Activated CD4-positive, alpha-beta T cell treated with anti-CD3 and anti-CD28 coated beads, Interleukin-2, amount 50 U/mL, for 24 hours (primary cell): ENCODE measurements at places on chromosomes 2 and 18.

DNA sequence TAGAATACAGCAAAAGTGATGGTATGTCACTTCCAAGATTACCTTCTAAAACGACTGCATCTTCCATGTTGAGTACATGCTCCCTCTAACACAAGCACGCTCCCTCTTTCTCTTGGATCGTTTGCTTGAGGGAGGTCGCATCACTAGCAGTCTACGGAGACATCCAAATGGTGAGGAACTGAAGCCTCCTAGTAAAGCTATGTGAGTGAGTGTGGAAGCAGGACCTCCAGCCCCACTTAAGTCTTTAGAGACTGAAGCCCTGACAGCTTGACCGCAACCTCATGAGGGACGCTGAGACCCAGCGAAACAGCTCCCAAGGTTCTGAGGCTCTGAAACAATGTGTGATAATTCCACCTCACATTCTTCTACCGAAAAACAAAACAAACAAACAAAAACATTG lies 486.7 kb upstream of the GCFC2 start:
- DNase-seq = no peak

DNA sequence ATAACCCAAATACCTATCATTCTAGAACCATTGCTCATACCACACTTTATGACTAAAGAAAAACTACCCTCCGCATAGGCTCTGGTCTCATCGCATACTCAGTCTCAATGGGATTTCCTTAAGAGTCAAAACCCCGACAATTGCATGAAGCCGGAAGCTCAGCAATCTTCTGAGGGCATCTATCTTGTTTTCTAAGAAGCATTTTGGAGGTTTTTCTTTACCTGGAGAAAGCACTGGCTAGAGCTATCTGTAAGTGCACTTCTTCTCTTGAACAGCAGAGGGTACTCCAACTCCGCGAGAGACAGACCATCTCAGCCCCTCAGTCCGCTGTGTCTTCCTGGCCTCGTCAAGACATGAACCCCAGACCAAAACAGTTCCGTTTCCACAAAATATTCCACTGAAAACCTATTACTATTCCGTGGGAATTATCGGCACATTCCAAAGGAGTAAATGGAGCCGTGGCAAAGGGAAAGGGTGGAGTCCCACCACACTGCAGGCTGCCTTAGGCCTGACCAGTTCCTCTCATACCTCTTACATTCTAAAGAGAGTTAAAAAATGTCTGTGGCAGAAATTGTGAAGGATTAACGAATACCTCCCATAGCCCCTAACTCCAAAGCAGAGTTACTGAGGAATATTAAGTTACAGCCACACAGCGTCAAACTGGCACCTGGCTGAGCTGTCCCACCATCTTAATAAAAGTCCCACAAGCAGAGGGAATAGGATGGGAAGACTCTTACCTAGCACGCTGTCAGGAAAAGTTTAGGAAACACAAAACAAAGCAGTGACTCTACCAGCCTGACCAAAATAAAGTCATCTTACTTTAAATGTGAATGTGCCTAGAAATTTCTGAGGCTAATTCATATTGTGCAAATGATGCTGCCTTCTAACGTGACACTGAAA lies 325.6 kb upstream of the VRK2 start:
- no peak for DNase-seq

- DNase-seq = no peak
Measured at GRCh38 chr2:121191191-121192170, 93.5 kb downstream of the TFCP2L1 start.

DNA sequence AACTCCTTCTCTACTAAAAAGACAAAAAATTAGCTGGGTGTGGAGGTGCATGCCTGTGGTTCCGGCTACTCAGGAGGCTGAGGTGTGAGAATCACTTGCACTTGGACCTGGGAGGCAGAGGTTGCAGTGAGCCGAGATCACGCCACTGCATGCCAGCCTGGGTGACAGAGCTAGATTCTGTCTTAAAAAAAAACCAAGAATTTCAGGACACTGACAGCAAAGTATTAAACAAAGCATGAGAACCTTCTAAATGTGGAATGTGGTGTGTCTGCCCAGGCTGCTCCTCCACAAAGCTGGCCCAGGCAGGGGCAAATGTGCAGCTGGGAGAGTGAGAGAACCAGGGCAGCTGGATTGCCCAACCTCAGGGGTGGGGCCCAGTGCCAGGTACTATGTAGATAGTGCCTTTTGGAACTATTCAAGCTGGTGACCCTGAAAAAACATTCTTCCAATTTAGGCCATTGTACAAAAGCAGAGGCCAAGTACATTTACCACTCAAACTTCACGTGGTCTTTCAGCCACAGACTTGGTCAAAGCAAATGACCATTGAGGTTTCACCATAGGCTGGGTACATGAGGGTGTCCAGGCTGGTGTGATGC lies 6.7 kb upstream of the UGT1A5 start:
- DNase-seq = no peak

GRCh38 chr2:188786368-188786841 lies 187.8 kb upstream of the COL3A1 start:
- no peak for DNase-seq

DNA sequence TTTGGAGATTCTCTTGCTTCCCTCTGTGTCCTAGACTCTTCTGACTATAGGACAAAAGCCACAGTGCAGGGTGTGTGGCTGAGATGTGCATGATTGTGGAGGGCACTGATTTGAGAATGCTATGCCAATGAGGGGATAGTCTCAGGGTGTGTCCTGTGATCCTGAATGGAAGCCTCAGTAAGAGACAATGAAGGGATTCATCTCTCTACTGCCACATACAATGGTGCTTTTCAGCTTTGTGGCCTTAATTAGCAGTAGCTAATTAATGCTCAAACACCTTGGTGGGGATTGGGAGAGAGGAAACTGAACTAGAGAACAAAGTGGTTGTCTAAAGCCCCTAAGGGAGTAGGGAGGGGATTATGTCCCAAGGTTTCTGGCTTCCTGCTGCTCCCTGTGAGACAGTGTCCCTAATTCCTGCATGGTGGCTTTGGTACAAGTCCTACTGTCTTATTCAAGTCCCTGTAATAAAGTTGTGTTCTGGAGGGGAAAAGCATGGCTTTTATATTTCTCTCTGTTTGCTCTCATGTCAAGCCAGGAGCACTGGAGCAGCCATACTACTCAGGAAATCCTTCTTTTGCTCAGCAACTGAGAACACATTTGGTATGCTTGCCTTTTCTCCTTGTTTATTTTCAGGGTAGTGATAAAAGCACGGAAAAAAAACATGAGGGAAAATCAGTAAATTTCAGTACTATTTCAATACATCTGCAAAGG lies 415.2 kb upstream of the TCF4 start:
- DNase-seq = no peak

GRCh38 chr2:40628556-40628955 lies 176.7 kb upstream of the SLC8A1 start:
- DNase-seq = no peak

GRCh38 chr2:227474410-227474809 lies 2.5 kb downstream of the AGFG1 start:
- DNase-seq = no peak

DNA sequence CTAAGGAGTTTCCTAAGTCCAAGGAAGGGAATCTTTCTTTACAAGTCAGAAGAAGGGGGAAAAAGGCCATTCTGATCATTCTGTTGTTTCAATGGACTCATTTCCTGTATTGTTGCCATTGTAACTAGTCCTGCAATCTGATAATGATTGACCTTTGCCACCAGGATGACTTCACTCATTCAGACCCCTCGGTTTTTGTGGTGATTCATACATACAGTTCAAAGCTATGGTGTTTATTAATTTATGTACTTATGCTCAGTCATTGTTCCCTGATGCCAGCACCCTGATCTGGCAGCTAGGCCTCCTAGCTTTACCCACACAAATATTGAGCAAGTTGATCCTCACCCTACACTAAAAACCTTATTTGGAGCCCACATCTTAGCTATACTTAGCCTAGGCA lies 57.6 kb upstream of the ZNF519 start:
- DNase-seq = no peak

GRCh38 chr2:65264821-65265670 lies 37.4 kb downstream of the ACTR2 start:
- peak; percentile 29 for DNase-seq

GRCh38 chr2:164504253-164504652 lies 117.0 kb downstream of the GRB14 start:
- no peak for DNase-seq

- no peak for DNase-seq
Measured at GRCh38 chr2:29001806-29002205, 20.7 kb downstream of the TOGARAM2 start.

GRCh38 chr2:163775304-163775703 lies 39.5 kb upstream of the FIGN start:
- DNase-seq = no peak

- no peak for DNase-seq
Measured at GRCh38 chr18:11089931-11090715, 59.2 kb downstream of the PIEZO2 start.

- DNase-seq = no peak
Measured at GRCh38 chr18:48724442-48724841, 185.6 kb downstream of the CTIF start.

DNA sequence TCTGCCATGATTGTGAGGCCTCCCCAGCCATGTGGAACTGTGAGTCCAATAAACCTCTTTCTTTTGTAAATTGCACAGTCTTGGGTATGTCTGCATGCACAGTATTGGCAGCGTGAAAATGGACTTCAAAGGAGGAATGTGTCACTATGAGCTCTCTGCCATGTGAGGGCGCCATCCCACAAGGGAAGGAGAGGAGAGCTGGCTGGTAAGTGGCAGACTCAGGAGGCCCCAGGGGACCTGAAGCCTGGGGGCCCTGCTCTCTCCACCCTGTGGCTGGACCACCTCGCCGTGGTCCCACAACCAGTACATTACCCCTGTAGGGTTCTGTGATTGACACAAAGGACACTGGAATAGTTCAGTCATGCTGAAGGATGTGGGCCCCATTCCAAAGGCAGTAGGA lies 122.1 kb downstream of the RPIA start:
- no peak for DNase-seq

DNA sequence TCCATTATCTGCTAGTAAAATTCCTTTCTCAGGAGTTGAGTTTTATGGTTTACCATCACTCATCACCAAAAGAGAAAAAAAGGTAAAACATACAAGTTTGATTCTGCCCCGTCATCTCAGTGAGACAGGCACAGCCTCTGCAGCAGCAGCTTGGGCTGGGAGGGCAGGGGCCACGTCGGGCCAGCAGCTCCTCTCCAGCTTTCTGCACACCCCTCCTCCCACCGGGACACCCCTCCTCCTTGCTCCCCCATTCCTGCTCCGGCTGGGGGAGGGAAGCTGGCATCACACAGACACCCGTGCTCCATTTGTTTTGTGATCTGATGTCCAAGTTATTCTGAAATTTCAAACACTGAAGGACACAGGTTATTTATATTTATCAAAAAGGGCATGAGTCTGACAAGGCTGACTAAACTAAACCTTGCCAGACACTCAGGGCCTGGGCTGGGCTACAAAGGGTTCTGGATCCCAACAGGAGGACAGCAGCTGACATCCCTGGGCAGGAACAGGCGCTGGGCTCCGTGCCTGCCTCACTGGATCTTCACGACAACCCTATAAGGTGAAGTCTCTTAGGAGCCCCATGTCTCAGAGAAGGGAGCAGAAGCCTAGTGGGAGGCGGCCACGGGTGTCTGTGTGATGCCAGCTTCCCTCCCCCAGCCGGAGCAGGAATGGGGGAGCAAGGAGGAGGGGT lies 71.4 kb downstream of the HDAC4 start:
- no peak for DNase-seq

DNA sequence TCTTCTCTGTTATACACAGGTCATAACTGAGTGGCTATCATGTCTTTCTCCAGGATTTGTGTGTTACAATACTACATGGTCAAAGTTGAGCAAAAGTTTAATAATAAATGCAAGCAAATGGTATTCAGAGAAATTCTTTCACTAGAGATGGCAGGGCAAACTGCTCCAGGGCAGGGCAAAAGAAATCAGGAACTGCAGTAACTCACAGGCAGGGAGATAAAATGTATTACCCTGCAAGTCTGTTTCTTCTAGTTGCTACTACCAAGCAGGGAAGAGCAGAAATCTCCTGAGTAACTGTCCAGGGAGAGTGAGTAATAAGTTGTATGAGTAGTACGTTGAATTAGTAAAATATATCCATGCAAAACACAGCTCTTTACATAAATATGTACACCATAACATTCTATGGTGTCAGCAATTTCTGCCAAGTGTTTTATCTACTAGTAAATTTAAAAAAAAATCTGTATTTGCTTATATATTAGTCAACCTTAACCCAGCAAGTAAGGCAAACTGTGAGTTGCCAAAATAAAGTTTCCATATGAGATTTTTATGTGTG lies 404.1 kb downstream of the ZEB2 start:
- no peak for DNase-seq

DNA sequence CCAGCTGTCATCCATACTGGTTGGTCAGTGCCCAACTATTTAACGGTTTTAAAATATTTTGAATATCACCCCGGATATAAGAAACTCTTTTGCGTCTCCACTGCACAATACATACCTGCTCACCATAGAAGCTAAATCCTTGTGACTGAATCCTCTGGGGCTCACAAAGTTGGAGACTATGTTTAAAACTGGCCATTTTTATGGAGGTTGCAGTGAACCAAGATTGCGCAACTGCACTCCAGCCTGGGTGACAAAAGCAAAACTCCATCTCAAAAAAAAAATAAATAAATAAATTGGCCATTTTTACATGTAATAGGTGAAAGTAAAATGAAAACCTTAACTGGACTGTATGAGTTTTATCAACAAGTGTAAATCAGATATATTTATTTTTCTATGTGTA lies 55.6 kb upstream of the TMEM17 start:
- no peak for DNase-seq

DNA sequence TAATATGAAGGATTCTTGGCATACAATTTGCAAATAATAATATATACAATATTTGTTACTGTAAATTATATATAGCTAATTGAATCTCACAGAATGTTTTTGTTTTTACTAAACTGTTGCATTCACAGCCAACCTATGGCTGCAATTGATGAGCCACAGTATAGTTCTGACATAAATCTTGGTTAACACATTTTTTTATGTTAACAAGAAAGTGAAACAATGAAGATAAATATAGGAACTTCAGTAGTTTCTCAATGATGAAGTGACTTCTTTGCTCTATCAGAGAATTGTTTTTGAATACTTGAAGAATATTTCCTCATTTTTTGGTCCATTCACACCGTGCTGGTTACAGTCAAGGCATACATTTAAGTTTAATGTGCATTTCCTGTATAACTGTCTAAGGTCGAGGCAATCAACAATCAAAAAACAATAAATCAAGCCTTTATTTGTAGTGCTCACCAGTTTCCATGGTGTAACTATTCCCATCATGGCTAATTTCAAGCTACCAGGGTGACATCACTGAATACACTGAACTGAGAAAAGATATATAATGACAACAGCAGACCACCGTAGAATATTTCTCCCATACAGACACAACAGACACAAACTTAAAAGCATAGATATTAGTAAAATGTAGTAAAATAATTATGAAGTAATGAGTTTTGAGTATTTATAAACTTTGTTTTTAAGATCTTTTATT lies 12.9 kb upstream of the ETAA1 start:
- no peak for DNase-seq
